ENCODE measurements at places on chromosomes 7 and 10. TPM values are rescaled to one million over a fixed set of nuclear protein-coding genes. Genes with fewer than 3 reads are reported as not detected.

DNA sequence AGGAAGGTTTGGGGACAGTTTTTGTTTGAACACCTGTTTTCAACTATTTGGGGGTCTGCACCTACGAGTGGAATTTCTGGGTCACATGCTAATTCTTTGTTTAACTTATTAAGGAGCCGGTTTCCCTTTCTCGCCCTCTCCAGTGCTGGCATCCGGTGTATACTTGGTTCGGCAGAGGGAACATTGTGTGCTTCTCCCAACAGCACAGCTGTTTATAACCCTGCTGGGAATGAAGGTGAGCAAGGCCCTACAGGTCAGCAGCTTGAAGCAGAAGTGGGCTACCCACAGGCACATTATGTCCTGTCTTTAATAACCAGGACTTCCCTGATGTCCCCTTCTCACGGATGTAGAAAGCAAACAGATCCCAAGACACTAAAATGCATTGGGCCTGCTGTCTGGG is 87.5 kb upstream of the PDCD4 start:
- no peak for DNase-seq

GRCh38 chr10:86940677-86941076 is 16.7 kb downstream of the MMRN2 start:
- DNase-seq = no peak

DNA sequence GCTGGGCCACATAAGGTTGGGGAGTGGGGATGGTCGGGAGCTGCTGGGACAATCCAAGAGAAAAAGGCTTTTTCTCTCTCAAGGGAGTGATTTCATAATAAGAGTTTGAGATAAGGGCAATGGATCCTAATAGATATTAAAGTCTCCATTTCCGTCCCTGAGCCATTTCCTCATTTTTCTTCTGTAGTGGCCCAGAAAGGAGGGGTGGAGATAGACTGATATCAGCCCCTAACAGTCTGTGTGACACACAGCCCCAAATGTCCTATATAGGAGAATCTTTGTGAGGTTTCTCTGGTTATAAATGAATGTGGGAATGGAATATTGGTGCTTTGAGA is 35.2 kb downstream of the PRSS2 start:
- DNase-seq = no peak

- no peak for DNase-seq
Measured at GRCh38 chr7:1558181-1558811, 2.3 kb upstream of the TMEM184A start.

GRCh38 chr7:16753102-16753931 is at the start of gene TSPAN13:
Gene TSPAN13, plus strand, starts transcription at chr7:16753755. Its CDS starts 213 bp downstream, at chr7:16753968.
- peak; percentile 86 for DNase-seq

GRCh38 chr10:727162-727790 is 37.8 kb upstream of the DIP2C start:
- no peak for DNase-seq

DNA sequence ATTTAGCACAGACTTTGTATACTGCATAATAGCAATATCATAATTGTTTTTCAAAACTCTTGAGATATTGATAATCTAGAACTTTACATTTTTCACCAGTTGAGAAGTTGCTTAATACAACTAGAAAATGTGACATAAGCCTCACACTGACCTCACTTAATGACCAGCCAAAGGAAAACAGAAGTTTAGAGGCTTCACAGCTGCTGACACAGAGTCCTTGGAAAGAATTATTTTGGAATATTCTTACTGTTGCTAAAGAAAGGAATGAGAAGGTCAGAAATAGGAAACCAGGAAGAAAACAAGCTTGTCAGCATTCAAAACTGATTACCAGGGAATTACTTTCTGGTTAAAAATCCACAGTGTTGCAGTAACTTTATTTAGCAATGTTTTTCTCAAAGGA is 35.5 kb upstream of the WASL start:
- DNase-seq = no peak

DNA sequence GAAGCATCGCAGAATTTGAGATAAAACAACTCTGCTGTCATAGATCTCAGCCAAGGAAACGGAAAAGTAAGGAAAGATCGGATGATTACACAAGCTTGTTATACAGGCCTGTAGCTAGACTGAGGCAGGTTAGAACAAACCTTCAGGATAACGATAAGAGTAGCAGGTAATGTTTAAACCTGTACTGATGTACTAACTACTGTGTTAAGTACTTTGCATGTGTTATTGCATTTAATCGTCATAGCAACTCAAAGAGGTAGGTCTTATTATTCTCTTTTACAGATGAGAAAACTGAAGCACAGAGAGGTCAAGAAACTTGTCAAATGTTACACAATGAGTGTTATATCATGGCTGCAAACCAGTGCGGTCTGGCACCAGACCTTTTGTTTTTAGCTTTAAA is 352.5 kb downstream of the GPAM start:
- DNase-seq = no peak

- DNase-seq = no peak
Measured at GRCh38 chr7:51366930-51367613, 50.5 kb upstream of the COBL start.

DNA sequence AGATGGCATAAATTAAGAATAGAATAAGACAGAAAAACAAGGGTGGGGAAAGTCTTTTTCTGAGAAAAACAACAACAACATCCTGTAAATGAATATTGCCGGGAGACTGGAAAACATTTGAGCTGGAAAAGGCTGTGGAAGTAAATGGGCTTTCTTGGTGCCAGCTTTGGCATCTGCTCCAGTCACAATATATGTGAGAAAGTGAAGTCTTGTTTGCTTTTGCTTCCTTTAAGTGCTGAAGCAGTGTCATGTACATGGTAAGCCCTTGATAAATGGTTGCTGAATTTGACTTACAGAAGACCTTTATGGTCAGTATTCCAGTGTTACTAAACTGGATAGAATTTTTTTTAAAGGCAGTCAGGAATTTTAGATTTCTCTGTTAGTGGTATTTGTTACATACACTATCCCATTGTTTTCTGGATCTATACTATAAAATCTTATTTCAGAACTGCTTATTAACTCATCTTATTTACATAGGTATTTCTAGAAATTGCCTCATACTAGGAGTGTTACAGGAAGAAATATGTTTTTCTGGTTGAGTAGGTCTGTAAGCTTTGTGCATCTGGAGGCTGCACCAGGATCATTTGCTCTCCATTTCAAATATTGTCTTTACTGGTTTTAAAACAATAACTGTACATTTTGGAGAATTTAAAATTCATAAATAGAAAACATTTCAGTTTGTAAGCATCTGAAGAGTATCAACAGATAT is 201.7 kb upstream of the FOXP2 start:
- no peak for DNase-seq

GRCh38 chr7:122561326-122561725 is 137.6 kb downstream of the RNF133 start:
- no peak for DNase-seq

DNA sequence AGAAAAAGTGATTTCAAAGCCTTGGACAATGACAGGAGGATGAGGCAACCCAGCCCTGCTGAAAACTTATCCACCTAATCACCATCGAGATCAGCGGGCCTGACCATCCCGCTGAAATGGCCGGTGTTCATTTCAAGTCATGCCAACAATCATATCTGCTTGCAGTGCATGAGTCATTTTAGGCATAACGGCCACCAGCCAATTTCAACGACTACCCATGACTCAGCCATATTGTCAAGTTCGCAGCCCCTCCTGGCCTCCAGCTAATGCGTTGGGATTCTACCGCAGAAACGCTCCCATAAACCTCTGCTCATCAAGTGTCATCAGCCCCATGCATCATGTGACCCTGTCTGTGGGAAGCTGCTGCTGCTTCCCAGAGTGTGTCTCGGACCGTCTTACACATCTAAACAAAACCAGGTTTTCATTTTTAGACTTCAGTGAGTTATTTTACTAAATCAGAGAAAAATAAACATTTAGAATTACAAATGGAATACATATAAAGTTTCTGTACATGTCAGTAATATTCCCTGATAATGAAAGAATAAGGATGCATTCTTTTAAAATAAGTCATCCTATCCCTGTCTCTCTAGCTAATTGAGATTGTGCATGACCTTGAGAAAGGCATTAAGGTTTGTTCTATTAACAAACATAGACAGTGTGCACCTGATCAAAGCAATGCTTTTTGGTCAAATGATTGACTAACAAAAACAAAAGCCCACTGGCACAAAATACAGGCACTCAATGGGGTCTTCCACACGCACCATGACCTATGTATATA is 188.9 kb downstream of the ADAM12 start:
- peak; percentile 26 for DNase-seq

DNA sequence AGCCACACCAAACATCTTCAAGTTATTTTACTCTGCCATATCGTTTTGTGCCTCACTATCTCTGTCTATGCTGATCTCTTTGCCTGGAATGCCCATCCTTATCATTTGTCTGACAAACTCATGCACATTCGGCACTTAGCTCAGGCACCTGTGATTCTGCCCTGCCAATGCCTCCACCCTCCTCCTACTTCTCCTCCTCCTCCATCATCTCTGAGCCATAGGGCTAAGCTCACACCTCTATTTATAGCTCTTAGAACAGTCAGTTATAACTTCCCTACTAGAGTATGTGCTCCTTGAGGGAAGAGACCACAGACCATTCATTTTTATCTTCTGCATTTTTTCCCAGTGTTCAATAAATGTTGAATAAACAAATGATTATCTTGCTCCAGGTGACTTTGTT is 51.2 kb upstream of the CDK13 start:
- no peak for DNase-seq

DNA sequence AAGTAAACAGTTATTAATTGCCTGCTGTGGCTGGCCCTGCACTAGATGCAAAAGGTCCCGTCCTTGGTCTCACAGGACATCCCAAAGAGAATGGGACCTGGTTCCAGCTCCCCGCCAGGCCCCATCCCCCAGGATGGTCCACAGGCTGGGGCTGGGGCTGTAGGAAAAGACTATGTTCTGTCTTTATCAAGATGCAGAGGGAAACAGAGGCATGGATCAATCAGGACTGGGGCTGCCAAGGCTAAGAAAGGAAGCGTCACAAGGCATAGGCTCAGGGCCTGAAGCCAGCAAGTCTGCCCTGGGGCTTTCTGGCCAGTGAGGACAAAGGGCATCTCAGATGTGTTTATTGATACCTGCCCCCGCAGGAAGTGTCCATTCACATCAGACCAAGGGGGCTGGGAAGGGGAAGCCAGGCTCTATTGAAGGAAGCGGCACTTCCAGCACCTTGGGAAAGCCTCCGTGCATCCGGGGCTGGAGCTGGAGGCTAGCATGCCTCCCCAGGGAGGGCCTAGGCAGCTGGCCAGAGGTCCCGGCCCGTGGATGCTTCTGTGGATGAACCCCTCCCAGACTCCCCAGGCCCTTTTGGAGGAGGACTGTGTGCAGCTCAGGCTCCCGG is 5.8 kb downstream of the VSIR start:
- no peak for DNase-seq

DNA sequence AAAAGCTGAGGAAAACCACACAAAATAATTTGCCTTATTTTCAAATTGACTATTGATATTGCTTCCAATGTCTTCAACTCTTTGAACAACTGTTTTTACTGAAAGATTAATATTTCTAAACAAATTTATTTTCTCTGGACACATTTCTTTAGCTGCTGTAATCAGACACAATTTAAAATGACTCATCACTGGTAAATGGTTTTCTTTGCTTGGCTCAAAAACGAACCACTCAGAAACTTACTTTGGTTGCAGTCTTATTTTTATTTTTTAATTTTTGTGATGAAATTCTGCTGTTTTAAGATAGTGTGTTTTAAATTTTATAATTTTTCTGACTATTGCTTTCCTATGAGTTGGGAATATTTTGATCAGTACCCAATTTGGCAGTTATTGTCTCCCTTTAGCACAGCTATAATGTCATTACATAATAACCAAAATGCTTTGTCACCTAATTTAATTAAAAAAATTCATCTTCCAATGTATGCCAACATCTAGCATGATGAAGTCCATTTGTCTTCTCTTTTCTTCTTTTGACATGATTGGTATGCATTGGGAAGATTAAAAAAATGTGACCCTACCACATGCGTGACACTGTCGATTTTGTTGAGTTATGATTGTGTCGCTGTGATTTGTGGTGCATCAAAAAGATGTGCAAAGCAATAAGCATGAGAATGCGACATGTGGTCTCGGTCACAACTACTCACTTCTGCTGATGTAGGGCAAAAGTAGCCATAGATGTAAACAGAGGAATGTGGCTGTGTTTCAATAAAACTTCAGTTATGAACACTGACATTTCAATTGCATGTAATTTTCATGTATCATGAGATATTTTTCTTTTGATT is 222.3 kb downstream of the SUGCT start:
- DNase-seq = no peak

DNA sequence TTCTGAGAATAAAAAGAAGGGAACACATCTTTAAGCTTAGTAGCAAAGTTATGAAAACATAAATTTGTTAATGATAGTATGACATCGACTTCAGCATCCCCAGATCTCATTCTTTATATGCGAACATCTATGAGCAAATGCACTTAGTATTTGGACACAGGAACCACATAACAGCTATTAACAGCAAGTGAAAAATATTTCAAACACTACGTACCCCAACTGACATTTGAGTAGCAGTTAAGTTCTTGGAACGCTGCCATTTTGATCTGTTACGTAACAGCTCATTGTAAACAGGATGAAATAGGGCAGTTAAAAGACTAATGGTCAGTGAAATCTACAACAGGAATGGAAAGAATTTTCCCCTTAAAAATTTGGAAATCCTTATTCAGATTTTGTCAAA is 428.9 kb downstream of the TNS3 start:
- no peak for DNase-seq

DNA sequence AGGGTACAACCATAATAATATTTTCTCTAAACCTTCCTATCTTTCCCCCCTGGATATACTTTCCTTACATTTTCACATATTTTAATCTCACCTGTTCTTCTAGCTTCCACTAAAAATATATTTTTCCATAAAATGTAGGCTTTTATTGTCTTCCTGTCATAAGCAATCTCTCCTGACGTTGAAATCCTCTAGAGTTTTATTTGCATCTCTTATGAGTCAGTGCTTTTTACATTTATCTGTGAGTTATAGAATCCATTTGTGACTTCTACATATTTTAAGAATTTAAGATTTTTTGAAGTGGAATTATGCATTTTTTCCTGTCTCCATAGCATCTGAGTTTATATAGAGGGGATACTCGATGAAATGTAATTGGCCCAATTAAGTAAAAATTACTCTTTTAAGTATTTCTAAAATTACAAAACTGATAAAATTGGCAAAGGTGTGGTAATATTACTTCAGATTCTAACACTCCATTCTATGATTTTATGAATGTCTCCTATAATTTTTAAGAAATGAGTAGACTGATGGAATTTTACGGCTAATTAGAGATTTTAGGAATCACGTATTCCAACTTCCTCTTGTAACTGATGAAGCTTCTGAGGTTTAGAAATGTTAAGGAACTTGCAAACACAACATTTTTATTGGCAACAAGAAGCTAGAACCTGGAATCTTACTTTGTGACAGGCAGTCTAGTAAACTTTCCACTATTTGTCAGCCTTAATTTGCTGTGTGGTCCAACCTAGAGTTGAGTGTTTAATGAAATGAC is 422.9 kb upstream of the SEMA3A start:
- no peak for DNase-seq

Gene LLCFC1
- total RNA-seq = not detected

Gene EFCAB10
- total RNA-seq = 1.7 TPM

Gene GHRHR
- not detected for total RNA-seq

Gene ACHE
- 1.8 TPM for total RNA-seq

Gene CDC14C
- total RNA-seq = not detected

Gene AGR2
- total RNA-seq = 0.93 TPM

Gene CRYGN
- total RNA-seq = not detected

Gene OPN1SW
- not detected for total RNA-seq

Gene GRM8
- total RNA-seq = 0.05 TPM

Gene WNT8B
- total RNA-seq = not detected

Gene CDHR3
- total RNA-seq = 5.5 TPM

Gene TMEM236
- total RNA-seq = 0.07 TPM
